ENCODE measurements at places on chromosomes 12 and 14.
A peak's percentile ranks its signal among the peaks of the same experiment; 100 is the strongest.

DNA sequence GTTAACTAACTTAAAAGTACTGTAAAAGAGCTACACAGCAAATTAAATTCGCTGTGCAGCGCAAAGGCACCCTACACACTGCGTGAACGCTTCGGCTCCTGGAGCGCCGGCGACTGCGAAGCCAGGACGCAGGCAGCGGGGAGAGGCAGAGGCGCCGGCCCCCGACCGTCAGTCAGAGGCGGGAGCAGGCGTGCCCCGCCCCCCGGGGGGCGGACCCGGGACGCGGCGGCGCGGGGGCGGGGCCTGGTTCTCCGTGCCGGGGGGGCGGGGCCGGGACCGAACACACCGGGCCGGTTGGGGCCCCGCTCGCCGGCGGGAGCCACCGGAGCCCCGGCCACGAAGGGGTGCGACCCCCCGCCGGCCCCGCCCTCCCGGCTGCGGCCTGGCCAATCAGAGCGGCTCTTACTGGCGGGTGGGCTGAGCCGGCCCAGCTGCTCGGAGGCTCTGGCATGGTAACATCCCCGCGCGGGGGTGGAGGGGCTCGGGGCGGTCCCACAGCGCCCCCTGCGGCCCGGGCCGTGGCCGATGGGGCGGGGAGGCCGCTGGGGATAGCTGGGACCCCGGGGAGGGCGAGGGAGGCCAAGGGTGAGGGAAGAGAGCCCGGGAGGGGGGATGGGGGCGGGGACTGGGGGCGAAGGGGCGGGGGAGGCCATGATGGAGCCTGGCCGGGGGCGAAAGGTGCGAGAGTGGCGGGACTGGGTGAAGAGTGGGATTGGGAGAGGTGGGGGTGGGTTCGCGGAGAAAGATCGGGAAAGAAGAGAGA, at the start of gene PRPF40B:
TSS of gene PRPF40B (plus strand) at position 420 of the 763 bp plus-strand sequence. CDS start at position 450, 30 bp downstream.
- no peaks in the 10 kb centered on the region for H3K36me3 ChIP-seq
- no peaks in the 10 kb centered on the region for H3K27me3 ChIP-seq
- H3K4me1 ChIP-seq, result peaks cover 34% of the 10 kb centered on the region
- peak within 1 kb of the TSS; percentile 86 for H3K27ac ChIP-seq
- peak within 1 kb of the TSS; percentile 67 for H3K4me3 ChIP-seq
- peak; percentile 91 for DNase-seq

GRCh38 chr12:124906606-124907261, 7.7 kb downstream of the UBC start:
- H3K27me3 ChIP-seq, result no peaks in the 10 kb centered on the region
- peak; percentile 94 for DNase-seq
- no peak overlapping the region for H3K4me3 ChIP-seq
- H3K36me3 ChIP-seq, result peaks cover 8% of the 10 kb centered on the region
- peaks cover 49% of the 10 kb centered on the region for H3K4me1 ChIP-seq
- H3K27ac ChIP-seq, result no peak overlapping the region

DNA sequence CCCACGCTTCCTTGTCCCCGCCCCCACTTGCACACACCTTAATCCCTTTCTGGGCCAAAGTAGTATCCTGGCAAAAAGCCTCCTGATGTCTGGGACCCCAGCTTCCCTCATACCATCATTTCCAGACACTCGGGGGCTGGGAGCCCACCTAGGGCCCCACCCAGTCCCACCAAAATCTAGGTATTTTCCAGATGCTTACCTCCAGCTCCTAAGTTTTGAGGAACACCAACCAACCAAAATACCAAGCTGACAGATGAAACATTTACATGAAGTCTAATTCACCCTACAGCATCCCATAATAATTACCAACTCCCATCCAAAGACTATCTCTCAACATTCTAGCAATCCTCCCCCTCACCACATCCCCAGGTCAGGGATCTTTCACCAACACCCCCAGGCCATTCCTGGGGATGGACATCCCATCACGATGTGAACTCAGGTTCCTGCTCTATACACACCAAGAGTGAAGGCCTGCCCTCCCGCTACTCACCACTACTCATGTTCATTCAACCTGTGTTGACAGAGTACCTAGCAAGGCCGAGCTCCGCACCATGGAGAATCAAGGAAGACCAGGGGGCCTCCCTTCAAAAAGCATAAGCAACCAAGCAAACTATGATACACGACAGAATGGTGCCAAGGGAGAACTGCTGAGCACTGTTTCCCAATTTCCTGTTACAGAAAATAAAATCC, 1.6 kb upstream of the CHD4 start:
- H3K27me3 ChIP-seq, result no peaks in the 10 kb centered on the region
- H3K4me3 ChIP-seq, result no peak overlapping the region
- peak; percentile 81 for DNase-seq
- H3K27ac ChIP-seq, result peak overlapping the region; percentile 67
- H3K4me1 ChIP-seq, result peaks cover 59% of the 10 kb centered on the region

DNA sequence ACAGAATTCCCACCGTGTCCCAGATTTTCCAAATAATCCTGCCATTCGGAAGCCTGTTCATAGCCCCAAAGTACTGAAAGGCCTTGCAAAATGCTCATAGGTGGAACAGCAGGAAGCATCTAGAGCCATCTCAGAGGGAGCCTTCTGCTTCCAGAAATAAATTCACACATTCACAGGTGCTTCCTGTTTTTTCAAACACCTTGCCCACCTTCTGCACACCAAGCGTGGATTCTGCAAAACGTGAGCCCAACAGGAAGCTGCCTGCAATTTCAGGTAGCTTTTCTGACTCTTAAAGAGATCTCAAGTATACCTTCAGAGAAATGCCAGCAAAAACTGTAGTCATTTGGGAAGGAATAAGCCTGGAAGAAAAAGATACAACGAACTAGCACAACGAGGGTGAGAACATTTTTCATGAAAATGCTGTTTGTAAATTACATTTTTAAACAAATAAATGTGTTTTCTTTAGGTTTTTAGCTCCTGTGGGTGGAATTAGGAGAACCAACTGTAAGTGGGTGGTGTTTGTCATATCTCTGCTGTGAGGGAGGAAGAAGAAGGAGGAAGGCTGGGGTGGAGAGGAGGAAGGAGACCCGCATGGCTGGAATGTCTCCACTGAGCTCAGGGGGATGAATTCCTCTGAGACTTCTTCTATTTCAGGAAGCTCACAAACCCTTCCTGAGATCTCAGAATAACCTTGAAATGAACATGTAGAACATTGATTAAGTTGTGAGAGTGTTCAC, at the start of gene IFNG-AS1:
TSS of gene IFNG-AS1 (plus strand) at position 264 of the 737 bp plus-strand sequence.
- no peaks in the 10 kb centered on the region for H3K27me3 ChIP-seq
- no peaks in the 10 kb centered on the region for H3K4me1 ChIP-seq
- no peak within 1 kb of the TSS for H3K4me3 ChIP-seq
- H3K27ac ChIP-seq, result no peak within 1 kb of the TSS
- DNase-seq, result no peak
